ENCODE measurements at places on chromosomes 13 and 19.

GRCh38 chr19:18764591-18765051, 26.5 kb downstream of the COMP start:
- DNase-seq = no peak

DNA sequence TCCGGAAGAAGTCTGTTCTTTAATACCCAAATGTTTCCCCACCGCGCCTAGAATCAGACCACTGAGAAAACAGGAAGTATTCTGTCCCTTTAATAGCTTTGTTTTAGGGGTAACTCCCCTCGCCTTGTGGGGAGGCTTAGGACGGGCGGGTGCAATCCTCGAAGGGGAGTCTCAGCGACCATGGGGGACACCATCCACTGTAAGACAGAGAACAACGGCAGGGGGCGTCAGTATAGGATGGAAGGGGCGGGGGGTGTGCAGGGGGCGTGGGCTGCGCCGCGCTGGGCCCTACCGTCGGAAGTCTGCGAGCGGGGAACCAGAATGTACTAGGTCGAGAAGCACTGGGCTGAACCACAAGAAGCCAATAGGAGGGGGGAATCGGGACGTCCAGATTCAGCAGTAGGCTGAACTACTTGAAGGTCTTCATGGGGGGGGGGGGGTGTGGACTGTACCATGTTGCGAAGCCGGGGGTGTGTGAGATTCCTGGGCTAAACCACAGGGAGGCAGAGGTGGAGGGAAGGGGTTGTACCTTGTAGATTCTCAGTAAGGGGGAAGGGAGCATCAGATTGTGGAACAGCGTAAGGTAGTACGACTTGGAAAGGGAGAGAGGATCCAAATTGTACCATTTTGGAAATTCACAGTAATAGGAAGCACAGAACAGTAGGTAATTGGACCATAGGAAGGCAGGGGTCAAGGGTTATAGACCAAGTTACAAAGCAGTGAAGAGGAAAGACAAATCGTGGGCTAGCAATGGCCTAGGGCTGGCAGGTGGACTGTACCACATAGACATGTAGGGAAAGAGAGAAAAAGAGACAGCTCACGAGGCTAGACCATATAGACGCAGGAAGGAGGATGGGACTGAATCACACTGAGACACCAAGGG, 1.0 kb upstream of the DBP start:
- DNase-seq = peak; percentile 91

DNA sequence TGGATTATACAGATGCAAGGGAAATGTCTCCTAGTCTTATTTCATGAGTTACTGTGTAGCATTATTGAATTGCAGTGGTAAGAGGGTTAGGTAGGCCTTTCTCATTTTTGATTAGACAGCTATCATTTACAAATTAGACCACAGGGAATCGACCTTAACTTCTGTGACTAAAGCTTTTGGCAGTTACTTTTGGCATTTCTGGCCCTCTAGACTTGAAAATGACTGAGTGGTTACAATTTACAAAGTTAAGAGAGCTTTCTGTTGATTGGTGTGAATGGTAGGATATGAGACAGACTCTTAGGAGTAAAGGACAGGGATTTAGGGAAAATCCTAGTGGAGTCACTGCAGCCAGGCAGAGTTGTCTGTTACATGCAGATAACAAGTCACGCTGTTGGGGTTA, 86.1 kb downstream of the GGACT start:
- no peak for DNase-seq

- no peak for DNase-seq
Observed at GRCh38 chr19:4988770-4989251, 19.9 kb downstream of the KDM4B start.

DNA sequence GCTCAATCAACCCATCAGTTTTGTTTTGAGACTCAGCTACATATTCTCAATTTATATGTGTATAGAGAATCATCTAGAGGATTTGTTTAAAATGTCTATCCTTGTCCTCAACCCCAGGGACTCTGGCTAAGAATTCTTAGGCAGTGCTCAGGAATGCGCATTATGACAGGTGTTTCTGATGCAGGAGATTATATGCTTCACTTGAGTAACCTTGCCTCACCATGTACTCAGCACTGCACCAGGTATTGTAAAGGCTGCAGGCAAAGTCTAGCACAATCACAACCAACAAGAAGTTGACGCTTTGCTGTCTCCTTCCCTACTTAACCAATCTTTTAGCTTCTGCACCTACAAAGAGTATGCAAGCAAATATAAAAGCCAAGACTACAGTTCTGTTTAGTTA, 79.6 kb downstream of the LACC1 start:
- DNase-seq = no peak

- no peak for DNase-seq
Observed at GRCh38 chr19:6057651-6058517, 52.4 kb downstream of the RFX2 start.

GRCh38 chr19:2602391-2603181, 99.9 kb downstream of the GNG7 start:
- DNase-seq = peak; percentile 80

DNA sequence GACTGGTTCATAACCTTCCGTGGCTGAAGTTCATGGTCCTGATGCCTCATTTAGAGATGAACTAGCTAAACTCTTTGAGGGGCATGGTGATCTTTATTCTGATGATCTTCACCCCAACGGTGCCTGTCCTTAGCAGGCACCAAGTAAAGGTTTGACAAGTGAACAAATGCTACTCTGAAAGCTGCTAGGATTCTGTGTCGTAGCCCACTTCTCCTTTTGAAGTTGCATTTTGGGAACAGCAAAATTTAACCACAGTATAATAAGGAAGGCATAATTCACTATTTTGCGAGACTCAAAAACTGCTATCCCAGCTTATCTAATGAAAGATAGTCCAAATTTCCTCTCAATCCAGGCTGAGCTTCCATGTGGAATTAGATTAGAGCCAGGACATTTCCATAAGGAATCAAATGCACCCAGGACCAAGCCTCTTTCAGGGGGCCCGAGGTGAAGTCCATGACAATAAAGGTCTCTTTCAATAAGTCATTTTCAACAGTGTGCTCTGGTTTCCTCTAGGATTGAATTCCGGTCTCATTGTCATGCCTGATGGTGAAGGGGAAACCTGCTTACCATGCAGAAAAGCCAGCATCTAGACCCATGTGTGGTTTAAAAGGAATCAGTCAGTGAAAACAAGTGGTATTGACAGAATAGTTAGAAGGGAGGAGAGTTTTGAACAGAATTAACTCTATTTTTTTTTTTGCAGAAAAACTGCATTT, 23.1 kb downstream of the SIAH3 start:
- no peak for DNase-seq

- no peak for DNase-seq
Observed at GRCh38 chr13:101838323-101838722, 385.8 kb downstream of the ITGBL1 start.

GRCh38 chr13:113623491-113624234, 34.3 kb downstream of the ATP4B start:
- no peak for DNase-seq

DNA sequence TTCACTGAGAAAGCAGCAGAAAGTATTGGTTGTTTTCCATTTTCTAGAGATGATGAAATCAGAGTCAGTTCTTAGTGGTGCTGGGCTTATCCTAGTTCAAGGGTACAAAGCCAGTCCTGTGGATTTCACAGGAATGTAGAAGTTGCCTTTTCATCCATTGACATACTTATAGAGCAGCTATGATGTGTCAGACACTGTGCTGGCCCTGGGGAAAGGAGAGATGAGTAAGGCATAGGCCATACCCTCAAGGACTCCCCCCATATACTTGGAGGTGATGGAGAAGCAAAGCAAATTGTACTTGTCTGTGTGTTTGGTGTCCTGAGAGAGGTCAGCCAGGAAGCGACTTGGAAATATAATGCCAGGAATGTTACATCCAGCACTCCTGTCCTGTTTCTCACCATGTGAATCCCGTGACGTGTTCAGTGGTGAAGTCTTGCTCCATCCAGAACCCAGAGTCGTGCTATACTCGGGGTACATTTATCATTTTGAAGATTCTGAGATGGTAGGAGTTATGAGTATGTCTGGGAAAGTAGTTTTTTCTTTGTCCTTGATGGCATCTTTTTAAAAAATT, 22.6 kb downstream of the ERCC5 start:
- DNase-seq = no peak

DNA sequence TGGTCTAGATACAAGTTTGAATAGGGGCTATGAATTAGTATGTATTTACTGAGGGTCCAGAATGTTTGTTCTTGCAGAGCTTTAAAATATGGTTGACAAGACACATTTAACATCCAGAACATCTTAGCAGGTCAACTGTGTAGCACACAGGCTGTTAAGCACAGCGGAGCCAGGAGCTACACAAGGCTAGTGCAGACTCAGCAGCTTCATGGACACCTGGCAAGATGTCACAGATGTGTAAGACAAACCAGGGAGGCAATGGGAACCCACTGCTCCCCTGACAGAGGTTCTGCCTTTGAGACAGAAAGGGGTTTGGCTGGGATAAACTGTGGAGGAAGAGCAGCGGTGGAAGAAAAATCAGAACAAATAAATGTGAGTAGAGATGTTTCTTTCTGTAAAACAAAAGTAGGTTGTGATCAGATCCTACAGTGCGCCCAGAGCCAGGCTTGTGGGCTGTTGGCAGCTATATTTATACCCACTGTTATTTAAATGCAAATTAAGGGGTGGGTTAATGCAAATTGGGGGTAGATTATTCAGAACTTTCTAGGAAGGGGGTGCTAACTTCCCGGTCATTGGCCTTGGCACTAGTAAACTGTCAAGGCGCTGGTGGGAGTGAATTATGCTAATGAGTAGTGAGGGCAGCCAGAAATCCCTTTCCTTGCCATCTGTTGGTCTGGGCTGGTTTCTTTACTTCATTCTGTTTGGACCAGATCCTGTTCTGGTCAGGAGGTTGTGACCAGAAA, 33.0 kb downstream of the MIPEP start:
- no peak for DNase-seq

GRCh38 chr13:43464578-43465264, 322.1 kb downstream of the ENOX1 start:
- DNase-seq = no peak

- DNase-seq = peak; percentile 26
Observed at GRCh38 chr19:3507371-3508120, 1.4 kb downstream of the FZR1 start.

GRCh38 chr19:30434797-30435594, 62.8 kb downstream of the ZNF536 start:
- no peak for DNase-seq

DNA sequence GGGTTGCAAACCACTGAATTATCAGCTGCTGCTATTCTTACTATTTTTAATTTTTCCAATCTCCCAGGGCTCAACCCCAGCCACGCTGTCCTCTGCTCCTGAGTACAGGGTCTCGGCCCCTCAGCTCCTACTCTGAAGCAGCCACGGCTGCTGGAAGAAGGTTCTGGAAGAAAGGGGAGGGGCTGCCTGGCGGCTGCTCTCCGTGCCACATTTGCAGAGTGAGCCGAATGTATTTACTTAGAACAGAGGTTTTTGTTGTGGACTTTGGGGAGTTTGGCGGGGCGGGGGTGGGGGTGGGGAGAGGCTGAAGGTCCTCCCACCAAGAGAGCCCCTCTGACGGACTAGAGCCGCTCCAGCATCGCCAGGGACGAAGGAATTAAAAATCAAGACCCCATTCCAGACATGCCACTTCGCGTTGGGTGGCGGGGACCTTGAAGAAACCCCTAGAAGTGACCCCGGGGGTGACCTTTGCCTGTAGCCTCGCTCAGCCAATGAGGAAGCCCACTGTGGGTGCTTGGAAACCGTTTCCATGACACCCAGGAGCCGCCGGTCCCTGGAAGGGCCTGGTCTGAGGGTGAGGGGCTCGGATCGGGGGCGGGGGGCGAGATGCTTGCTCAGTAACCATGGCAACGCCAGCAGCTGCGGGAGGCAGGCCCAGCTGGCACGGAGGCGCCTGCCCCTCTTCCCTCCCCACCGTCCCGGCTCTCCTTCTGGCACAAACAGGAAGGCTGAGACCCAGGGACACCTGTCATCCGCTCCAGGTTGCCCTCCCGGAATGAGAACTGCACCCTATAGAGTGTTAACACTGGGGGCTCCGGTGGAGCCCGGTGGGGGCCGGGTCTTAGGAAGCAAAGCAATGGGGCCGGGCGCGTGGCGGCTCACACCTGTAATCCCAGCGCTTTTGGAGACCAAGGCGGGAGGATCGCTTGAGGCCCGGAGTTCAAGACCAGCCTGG, 54.2 kb upstream of the PTPRS start:
- no peak for DNase-seq

DNA sequence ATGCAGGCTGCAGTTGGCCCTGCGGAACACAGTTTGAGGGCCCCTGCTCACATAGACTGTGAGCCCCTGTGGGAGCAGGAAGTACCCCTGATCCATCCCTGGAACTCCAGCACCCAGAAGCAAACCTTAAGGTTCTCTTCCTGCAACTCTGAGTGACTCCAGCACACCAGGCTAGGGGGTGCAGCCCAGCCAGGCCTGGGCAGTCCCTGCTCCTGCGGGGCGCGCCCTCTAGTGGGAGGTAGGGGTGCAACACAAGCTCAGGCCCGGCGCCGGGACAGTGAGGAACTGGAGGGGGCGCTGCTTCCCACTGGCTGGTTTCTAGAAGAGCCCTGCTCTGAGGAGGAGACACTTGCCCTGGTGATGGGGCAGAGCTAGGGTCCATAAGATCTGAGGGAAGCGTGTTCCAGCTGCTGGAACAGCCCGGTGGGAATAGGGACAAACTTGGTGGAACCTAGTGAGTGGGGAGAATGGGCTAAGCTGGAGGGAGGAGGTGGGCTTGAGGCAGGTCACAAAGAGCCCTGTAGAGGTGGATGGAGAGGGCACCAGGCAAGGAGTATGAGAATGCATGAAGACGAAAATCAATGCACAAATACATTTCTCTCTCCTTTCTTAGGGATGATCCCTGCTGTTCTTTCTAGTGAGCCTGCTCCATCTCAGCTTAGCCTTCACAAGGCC, 5.0 kb downstream of the ZSCAN5A start:
- DNase-seq = no peak

- DNase-seq = peak; percentile 77
Observed at GRCh38 chr19:54207983-54208783, 7.5 kb downstream of the RPS9 start.

GRCh38 chr13:25232937-25233515, 54.3 kb downstream of the MTMR6 start:
- DNase-seq = no peak

DNA sequence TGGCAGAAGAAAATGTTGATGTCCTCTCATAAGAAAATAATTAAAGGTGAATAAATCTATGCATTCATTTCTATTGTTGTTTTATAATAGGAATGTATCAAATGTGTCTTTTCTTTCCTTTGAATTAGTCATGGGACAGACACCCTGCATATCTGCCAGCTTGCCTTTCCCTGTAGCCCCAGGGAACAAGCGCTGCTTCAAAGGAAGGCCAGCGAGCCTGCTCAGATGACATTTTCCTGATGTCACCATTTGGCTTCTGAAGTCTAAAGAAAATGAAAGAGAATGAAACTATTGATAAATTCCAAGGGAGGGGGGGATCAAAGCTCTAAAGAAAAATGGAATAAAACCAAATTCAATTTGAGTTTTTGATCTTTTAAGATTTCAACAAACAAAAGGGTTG, 574.8 kb downstream of the IRS2 start:
- DNase-seq = no peak

- DNase-seq = no peak
Observed at GRCh38 chr13:94301487-94301886, 178.0 kb downstream of the DCT start.

DNA sequence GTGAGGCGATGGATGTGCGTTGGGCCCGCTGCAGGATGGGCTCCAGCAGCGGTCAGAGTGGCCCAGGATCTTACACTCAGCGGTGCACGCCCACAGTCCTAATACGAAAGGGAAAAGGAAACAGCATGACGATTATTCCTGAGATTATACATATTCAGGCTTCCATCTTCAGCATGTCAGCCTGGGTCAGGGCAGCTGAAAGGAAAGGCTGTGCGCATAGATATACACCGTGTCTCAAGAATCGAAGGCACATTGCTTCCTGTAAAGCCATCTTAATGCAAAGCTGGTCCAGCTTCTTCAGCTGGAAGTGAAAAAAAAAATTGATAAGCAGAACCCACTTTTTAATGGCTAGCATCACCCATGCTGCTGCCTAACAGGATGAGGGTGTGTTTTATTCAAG, 3.6 kb downstream of the PCDH8 start:
- DNase-seq = no peak
